Activated CD8-positive, alpha-beta T cell treated with anti-CD3 and anti-CD28 coated beads, Interleukin-2, amount 10 ng/mL, durations not matched to agents 7 days and 5 days (primary cell): ENCODE measurements at places on chromosomes 3 and 15. TPM values are rescaled to one million over a fixed set of nuclear protein-coding genes. Genes with fewer than 3 reads are reported as not detected.

The FBLN2 gene
- total RNA-seq: 2.6 TPM

The SCAMP5 gene
- total RNA-seq: 1.1 TPM

The SNX22 gene
- 0.58 TPM for total RNA-seq

The SLC6A11 gene
- not detected for total RNA-seq

The RASL12 gene
- not detected for total RNA-seq

The IQCF5 gene
- not detected for total RNA-seq

The CHL1 gene
- not detected for total RNA-seq

The EHHADH gene
- 4.9 TPM for total RNA-seq

The EFCAB12 gene
- 0.45 TPM for total RNA-seq

The MCTP2 gene
- total RNA-seq: 26.9 TPM

The NPTN gene
- 31.4 TPM for total RNA-seq

GRCh38 chr3:151265866-151266265 lies 12.5 kb downstream of the P2RY14 start:
- no peak for DNase-seq

DNA sequence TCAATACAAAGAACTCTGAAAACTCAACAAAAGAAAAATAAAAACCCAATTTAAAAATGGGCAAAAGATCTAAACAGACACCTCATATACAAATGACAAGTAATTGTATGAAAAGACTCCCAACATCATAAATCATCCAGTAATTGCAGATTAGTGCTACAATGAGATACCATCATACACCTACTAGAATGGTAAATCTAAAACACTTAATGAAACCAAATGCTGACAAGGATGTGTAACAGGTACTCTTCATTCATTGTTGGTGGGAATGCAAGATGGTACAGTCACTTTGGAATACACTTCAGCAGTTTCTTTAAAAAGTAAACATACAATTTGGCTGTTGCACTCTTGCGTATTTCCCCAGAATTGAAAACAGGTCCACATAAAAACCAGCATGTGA lies 68.4 kb downstream of the LHFPL4 start:
- DNase-seq: no peak

DNA sequence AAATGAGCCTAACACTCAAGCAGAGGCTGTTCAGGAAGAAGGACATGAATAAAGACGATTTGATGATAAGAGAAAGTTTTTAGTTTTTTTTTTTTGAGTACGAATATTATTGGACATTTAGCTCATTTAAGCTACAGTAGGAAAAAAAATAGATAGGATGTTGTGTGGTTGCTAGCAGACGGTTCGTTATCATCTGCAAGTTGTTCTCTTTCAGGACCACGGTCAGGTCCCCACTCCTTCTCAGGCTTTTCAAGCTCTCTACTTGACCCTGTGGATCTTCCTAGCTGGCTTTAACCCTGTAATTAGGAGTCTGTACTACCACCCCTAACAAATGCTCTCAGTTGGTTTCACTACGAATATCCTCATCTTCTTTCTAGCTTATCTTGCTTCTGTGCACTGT lies 1.1 kb downstream of the KCNH8 start:
- DNase-seq: peak; percentile 61

DNA sequence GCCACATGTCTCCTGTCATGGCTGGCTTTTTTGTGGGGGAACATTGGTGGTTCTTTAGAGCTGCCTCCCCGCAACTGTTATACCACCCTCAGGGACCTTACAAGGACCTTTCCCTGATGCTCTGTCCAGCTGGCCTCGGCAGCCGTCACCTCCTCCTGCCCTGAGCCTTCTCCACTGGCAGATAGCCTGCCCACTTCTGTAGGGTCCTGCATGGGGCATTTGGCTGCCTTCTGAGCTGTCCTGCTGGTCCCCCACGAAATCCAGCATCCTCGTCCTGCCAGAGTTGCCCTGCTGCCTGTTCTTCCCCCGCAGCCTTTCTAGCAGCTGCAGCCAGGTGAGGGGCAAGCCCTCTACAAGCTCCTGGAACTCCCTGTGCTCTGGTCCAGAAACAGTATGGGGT lies 86.2 kb downstream of the USP13 start:
- no peak for DNase-seq

DNA sequence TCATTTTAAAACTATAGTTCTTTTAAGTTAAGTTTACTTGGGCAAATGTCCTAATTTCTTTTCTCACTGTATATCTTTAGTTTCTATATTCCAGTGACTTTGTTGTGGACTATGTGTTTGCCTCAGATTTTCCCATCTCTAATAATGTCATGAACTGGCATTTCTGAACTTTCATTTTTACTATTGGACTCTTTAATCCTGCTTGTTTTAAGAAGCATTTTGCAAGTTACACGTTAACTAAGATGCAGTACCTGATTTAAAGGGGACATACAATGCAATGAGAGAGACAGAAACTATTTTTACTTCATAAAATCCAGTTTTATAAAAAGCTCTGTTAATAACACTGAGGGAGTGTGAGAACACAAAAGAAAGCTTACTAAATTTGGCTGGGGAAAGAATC lies 58.6 kb upstream of the PHLDB2 start:
- DNase-seq: no peak

GRCh38 chr3:76199382-76199781 lies 414.0 kb upstream of the ZNF717 start:
- DNase-seq: no peak

DNA sequence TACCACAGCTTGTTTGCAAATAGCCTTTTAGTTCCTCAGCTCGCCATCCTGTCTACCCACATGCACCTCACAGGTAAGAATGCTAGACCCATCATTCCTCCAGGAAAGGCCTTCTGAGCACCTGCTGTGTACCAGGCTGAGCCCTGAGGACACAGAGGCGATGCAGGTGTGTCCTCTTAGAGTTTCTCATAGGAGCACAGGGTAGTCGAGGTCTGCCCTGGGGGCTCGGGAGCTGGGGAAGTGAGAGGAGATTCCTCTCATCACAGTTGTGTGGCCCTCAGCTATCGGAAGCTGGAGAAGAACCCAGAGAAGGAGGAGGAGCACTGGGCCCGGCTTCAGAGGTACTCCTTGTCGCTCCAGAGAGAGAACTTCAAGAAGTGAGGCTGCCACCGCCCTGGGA lies 8.0 kb downstream of the MESP1 start:
- no peak for DNase-seq

- no peak for DNase-seq
Measured at GRCh38 chr15:80660119-80660518, 35.0 kb upstream of the ABHD17C start.

DNA sequence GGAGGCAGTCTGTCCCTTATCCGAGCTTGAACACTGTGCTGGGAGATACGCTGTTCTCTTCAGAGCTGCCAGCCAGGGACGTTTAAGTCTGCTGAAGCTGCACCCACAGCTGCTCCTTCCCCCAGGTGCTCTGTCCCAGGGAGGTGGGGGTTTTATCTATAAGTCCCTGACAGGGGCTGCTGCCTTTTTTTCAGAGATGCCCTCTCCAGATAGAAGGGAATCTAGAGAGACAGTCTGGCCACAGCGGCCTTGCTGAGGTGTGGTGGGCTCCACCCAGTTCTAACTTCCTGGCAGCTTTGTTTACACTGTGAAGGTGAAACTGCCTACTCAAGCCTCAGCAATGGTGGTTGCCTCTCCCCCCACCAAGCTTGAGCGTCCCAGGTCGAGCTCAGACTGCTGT lies 319.9 kb upstream of the GRM7 start:
- no peak for DNase-seq

DNA sequence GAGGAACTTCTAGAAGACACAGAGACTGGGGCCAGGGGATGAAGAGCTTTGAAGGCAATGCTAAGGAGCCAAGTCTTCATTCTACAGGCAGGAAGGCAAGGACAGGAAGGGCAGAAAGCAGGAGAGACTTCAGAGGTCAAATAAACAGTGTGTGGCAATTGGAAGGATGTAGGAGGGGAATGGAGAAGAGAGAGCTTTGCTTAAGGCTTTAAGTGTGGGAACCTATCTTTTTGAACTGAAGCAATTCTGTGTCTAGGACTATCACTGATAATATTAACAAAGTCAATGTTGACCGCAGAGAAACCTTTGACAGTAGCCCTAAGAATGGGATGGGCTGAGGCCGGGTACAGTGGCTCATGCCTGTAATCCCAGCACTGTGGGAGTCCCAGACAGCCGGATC lies 325.0 kb downstream of the FOXP1 start:
- no peak for DNase-seq

GRCh38 chr3:158777161-158777873 lies 24.5 kb upstream of the MFSD1 start:
- no peak for DNase-seq

- no peak for DNase-seq
Measured at GRCh38 chr3:63918321-63918720, 6.1 kb upstream of the SCAANT1 start.

DNA sequence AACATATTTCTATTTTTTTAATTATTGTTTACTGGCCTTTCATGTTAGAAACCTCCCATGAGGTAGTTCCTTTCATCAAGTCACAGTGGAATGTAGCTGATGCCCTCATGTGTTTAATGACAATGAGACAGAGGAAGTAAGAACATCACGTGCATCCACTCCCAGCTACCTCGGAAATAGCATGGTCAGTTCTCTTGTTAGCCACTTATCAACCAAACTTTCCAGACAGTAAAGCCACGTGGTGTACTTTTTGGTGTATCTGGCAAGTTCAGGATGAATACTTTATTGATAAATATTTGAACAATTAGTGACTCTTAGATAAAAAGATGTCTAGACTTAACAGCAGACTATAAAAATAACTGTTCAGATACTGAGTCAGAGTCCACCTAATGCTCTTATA lies 781.7 kb downstream of the MECOM start:
- no peak for DNase-seq

- DNase-seq: no peak
Measured at GRCh38 chr3:188635258-188636042, 481.5 kb downstream of the LPP start.

GRCh38 chr15:88897456-88898194 lies 2.3 kb upstream of the HAPLN3 start:
- peak; percentile 86 for DNase-seq

DNA sequence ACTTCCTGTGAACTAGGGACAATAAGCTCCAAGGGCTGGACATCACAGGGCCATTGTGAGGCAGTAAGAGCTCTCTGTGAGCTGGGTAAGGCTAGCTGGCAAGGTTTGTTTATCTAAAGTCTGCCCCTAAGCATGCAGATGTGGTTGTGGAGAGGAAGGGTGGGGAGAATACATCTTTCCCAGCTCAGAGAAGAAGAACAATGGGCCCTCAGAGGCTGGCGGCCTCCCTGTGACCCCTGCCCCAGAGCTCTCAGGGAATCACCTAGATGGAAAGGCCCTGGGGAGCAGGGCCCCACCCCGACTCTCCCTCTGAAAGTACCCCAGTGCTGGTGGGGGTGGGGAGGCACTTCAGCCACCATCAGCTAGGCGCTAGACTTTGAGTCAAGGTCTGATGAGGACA lies 4.3 kb upstream of the AP3B2 start:
- DNase-seq: no peak

- no peak for DNase-seq
Measured at GRCh38 chr3:196079682-196080081, 2.2 kb downstream of the TFRC start.

- DNase-seq: no peak
Measured at GRCh38 chr15:39589815-39590644, 9.2 kb downstream of the THBS1 start.

GRCh38 chr3:44109771-44110361 lies 131.8 kb upstream of the TOPAZ1 start:
- no peak for DNase-seq

DNA sequence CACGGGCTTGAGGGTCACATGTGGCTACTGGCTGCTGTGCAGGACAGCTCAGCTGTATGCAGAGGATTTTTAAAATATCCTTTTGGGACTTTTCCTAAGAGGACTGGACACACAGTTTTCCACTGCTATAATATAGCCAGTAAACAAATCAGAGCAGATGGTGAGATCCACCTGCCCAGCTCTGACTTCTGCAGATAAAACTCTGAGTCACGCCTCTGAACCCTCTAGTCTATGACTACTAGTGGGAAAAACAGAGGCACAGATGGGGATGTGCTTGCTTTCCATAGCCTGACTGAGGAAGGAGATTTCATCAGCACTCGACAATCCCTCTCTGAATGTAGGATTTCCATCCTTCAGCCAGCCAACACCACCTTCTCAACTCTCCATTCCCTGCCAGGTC lies 45.1 kb downstream of the COLQ start:
- no peak for DNase-seq

DNA sequence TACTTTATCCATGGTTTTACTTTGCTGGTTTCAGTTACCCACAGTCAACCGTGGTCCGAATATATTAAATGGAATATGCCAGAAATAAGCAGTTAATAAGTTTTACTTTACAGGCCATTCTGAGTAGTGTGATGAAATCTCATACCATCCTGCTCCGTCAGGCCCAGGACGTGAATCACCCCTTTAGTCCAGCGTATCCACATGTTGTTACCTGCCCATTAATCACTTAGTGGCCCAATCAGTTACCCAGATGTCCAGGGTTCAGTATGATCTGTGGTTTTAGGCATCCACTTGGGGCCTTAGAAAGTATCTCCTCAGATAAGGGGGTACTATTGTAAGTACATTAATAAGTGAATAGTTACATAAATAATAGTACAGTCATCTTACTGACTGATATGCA lies 88.0 kb downstream of the TTBK2 start:
- DNase-seq: no peak

GRCh38 chr3:187212705-187213104 lies 15.4 kb downstream of the RTP1 start:
- DNase-seq: no peak

DNA sequence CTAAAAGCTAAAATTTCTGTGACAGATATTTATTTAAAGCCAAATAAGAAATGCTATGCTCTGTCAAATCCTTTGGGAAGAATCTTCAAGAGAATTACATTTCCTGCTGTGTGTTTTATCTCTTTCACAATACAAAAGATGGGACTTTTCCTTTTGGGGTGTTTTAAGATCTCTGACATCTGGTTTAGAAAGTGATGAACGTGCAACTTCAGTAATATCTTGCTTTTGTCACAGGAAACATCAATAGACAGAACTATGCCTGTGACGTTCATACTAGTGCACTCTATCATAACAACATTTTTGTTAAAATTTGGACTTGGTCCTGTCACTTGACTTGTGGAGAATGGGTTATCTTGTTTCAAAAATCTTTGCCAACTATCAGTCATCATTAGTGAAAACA lies 195.7 kb upstream of the KCNMB2 start:
- no peak for DNase-seq

DNA sequence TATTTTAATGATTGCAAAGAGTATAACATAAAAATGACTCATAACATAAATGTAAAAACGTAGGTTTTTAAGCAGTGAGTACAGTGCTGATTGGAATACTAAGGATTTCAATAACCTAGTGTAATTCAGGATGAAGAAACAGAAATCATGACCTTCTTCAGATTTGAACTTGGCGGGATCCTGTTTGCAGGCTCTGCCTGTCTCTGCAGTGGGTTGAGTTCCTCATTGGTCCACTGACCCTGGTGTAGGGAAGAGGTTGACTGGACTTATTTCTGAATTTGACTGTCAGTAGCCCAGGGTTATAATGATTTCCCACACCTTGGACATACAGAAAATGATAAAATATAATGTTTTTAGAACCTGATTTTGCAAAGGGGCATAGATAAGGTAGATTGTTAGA lies 171.7 kb downstream of the FNDC3B start:
- DNase-seq: no peak

DNA sequence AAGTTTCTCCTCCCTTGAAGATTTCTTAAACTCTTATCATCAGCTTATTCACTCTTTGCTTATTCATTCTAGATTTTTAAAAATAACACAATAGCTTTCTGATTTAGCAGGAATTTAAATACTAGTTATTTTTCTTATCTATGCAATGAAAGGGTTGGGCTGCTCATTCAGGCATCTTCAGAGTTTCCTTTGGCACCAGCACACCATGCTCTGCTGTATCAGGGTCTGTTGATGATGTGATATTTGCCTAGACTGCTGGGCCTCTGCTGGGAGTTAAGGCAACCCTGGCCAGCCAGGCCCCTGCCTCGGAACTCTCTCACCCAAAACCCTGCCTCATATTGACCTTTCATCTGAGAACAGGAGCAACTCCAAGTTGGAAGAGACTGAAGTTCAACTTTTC lies 35.0 kb downstream of the DRD3 start:
- DNase-seq: no peak
